MV-4-11 (cell line): ENCODE measurements at places on chromosomes 3 and 15.

DNA sequence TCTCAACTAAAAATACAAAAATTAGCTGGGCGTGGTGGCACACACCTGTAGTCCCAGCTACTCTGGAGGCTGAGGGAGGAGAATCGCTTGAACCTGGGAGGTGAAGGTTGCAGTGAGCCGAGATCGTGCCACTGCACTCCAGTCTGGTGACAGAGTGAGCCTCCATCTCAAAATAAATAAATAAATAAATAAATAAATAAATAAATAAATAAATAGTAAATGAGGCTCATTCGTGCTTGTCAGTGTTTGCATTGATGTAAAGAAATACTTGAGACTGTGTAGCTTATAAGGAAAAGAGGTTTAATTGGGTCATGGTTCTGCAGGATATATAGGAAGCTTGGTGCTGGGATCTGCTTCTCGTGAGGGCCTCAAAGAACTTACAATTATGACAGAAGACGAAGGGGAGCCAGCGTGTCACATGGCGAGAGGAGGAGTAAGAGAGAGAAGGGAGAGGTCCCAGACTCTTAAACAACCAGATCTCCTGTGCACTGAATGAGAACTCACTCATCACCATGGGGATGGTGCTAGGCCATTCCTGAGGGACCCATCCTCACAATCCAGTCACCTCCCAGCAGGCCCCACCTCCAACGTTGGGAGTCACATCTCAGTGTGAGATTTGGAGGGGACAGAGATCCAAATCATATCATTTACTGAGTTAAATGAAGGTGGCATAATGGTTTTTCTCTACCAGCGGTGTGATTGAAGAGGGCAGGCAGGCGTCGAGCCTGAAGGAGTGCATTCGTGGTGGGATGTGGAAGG lies 104.5 kb downstream of the FNDC3B start:
- DNase-seq = no peak

- no peak for DNase-seq
Measured at GRCh38 chr15:100909989-100910955, 8.9 kb upstream of the LRRK1 start.

GRCh38 chr3:195768414-195768813 lies 43.3 kb downstream of the MUC4 start:
- DNase-seq = no peak

- no peak for DNase-seq
Measured at GRCh38 chr15:70669006-70669602, 94.3 kb downstream of the UACA start.

GRCh38 chr3:61449327-61450040 lies 111.9 kb upstream of the PTPRG start:
- no peak for DNase-seq

GRCh38 chr15:78079298-78080087 lies 2.0 kb upstream of the TBC1D2B start:
- no peak for DNase-seq

- DNase-seq = peak; percentile 80
Measured at GRCh38 chr3:69739204-69740102, at the start of gene MITF. Gene MITF (plus strand): TSS chr3:69739464. CDS start chr3:69739598, 134 bp downstream.

DNA sequence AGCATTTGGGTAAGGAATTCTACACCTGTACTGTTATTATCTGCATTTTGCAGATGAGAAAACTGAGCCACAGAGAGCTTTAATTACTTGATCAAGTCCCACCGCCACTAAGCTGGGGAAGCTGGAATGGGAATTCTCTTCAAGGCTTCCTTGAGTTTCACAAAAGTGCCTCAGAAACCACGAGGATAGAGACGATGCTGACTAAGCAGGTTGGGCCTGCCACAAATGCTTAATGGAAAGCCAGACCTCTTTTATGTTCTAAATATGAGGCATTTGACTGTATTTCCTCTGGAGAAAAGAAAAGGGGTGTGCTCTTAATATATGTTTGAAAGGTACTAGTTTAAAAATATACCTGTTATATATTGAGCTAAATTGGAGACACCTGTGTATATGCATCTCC lies 34.7 kb downstream of the ADAMTS9 start:
- no peak for DNase-seq
